ENCODE measurements at places on chromosomes 16 and 17.

- no peak for DNase-seq
Observed at GRCh38 chr16:68612996-68613395, 32.1 kb upstream of the CDH3 start.

DNA sequence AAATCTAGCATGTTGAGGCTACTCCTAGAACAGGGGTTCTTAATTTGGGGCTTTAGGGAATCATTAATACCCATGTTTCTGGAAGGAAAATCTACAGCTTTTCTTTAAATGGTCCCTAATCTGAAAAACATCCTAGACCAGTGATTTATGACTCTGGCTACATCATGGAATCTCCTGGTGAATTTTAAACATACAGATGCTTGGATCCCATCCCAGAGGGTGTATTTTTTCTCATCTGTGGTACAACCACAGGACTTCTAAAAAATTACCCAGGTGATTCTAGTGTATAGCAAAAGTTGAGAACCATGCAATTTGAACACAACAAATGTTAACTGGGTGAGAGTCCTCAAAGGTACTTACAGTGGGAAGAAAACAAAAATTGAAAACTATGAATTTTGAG lies 41.5 kb downstream of the KANSL1 start:
- DNase-seq, result no peak

DNA sequence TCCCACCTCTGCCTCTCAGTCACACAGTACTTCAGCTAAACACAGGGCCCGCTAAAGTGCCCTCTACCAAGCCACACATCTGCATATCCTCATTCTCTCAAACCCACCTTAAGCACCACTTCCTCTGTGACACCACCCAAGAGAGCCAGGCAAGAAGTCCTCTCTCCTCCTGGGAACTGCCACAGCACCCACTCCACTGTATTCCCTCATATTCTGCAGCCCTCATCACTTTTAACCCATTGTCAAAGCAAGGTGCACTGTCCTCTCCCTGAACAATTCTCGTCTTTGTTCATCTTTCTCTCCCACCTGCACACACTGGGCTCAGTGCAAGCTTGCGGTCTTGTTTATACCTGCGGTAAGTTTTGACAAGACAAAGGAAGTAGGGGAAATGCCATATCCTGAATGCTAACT lies 13.6 kb downstream of the CHD9 start:
- DNase-seq, result no peak

- DNase-seq, result no peak
Observed at GRCh38 chr17:30234964-30235363, 533 bp downstream of the SLC6A4 start.

DNA sequence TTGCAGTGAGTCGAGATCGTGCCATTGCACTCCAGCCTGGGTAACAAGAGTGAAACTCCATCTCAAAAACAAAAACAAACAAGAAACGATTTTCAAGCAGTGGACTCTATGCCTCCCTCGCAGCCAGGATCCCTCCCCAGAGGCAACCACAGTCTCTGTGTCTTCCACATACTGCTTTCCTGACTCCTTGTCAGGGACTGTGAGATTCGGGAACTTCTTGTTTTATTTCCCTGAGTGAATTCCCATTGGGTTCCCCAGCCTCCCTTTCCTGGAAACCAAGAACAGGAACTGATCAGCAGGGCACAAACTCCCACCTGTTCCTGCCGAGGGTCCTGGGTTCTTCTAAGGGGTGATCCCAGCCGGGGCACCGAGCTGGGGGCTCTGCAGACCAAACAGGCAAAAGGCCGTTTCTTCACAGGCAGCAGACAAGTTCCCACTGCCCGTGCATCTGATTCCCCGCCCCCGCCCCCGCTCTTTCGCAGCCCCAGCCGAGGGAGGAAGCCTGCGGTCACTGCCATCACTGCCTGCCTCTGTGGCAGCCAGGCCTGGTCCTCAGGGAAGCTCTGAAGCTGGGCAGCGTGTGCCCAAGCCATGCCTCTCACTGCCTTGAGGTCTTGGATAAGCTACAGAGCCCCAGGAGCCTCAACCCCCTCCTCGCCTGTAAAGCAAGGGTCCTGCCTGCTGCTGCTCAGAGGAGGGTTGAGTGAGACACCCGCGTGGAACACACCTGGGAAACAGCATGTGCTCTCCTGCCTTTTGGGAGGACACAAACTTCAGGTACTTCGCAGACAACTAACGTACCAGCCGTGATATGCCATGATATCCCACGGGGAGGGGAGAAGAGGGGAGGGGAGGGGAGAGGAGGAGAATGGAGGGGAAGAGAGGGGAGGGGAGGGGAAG lies 5.5 kb upstream of the PIEZO1 start:
- DNase-seq, result no peak

All from stimulated activated CD4-positive, alpha-beta T cell treated with anti-CD3 and anti-CD28 coated beads, Interleukin-12 subunit alpha, Interleukin-12 subunit beta, amount 100 ng/mL, for 4 hours (primary cell).